ENCODE measurements at places on chromosomes 3 and 15.

- DNase-seq: no peak
These were observed 22.1 kb downstream of the NCK1 start for GRCh38 chr3:136883967-136884720.

- DNase-seq: no peak
These were observed 57.1 kb upstream of the STRIT1 start for GRCh38 chr3:155350571-155350970.

GRCh38 chr15:42457445-42458442 lies 33.2 kb downstream of the ZNF106 start:
- DNase-seq: no peak

GRCh38 chr3:106348139-106348690 lies 479.4 kb upstream of the CBLB start:
- no peak for DNase-seq

DNA sequence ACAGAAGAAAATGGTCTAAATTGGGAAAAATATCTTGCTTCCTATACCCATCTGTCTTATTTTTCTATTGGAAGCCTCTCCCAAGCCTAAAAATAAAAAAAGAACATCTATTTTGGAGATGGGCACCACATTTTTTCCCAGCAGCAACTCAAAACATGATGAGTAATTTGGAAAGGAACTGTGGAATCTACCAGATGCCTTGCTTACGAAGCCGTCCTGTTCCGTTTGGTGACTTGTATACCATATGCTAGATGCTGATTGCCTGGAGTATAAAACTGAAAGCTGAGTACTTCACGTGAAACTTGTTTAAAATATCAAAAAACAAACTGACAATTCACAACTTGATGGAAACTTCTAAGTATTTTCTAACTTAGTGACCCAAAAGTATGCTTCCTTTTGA lies 491.0 kb downstream of the ROBO2 start:
- no peak for DNase-seq

DNA sequence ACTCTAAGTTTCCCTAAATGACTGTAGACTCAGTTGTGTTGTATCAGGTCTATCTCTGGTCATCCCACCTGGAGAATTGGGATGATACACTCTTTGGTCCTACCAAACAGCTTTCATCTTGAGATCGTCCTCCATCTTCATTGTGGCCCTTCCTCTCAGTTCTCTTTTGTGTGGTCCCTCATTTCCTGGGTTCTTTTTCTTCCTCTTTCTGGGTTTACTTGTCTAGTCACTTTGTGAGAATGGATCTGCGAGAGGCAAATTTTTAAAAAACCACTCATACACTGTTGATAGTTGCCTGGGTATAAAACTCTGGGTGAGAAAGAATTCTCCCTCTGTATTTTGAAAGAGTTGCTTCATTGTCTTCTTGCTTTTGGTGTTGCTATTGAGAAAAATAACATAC lies 6.0 kb upstream of the AMOTL2 start:
- DNase-seq: no peak

Data from stimulated activated CD8-positive, alpha-beta memory T cell treated with anti-CD3 and anti-CD28 coated beads, Interleukin-2, amount 100 ng/mL, for 48 hours (primary cell).